ENCODE measurements at places on chromosomes 7 and 10. TPM values are rescaled to one million over a fixed set of nuclear protein-coding genes. Genes with fewer than 3 reads are reported as not detected.

KCND2 gene
- total RNA-seq, result not detected

SEMA3C gene
- 77.4 TPM for total RNA-seq

ASAH2 gene
- total RNA-seq, result 2.7 TPM

UNCX gene
- total RNA-seq, result not detected

GRCh38 chr7:121395494-121395960 lies 581 bp downstream of the FAM3C start:
- DNase-seq, result no peak
- H3K36me3 ChIP-seq, result peaks cover 4% of the 10 kb centered on the region
- peaks cover 18% of the 10 kb centered on the region for H3K4me1 ChIP-seq
- peak overlapping the region; percentile 71 for H3K27ac ChIP-seq

DNA sequence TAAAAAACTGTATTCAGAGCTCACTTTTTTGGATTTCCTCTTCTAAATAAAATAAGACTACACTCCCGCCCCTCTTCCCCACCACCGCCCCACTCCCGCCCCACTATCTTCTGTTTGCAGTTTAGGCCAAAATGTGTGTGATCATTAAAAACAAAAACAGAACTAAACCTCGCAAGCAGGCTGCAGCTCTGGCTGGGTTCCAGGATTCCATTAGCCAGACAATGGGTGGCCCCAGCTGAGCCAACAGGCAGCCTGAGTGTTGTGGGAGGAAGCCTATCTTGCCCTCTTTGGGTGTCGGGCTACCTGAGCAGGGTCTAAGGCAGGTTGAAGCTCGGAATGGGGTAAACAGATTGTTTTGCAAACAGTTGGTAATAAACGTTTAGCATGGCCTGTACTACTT lies 41.7 kb downstream of the ARL4A start:
- H3K4me1 ChIP-seq, result peaks cover 54% of the 10 kb centered on the region
- no peak overlapping the region for H3K27ac ChIP-seq
- H3K27me3 ChIP-seq, result no peaks in the 10 kb centered on the region
- no peak overlapping the region for H3K4me3 ChIP-seq
- no peak for DNase-seq

DNA sequence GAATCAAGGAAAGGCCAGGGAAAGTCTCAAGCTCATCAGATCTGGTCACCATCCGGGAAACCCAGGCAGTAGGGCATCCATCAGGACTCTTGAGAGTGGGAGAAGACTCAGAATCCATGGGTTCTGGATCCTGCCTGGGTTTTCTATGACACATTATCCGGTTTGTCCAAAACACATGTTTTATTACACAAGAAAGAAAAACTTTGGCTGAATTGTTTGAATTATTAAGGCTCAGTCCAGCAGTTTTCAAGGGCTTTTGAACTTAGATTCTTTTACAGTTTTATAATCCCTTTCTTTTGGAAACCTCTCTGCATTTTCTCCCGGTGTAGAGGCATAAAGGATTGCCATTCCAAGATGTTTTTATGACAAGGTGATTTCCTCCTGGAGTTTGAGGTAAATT lies 528.5 kb upstream of the MGMT start:
- H3K27ac ChIP-seq, result no peak overlapping the region
- no peak overlapping the region for H3K4me3 ChIP-seq
- no peaks in the 10 kb centered on the region for H3K36me3 ChIP-seq
- H3K27me3 ChIP-seq, result no peaks in the 10 kb centered on the region
- no peak for DNase-seq

GRCh38 chr10:90779548-90779947 lies 78.3 kb downstream of the HTR7 start:
- no peaks in the 10 kb centered on the region for H3K4me1 ChIP-seq
- no peak overlapping the region for H3K27ac ChIP-seq
- no peak overlapping the region for H3K4me3 ChIP-seq

GRCh38 chr10:88505680-88506215 lies 77.4 kb downstream of the RNLS start:
- peaks cover 6% of the 10 kb centered on the region for H3K27me3 ChIP-seq
- H3K36me3 ChIP-seq, result peaks cover 1% of the 10 kb centered on the region
- H3K4me3 ChIP-seq, result no peak overlapping the region
- no peaks in the 10 kb centered on the region for H3K4me1 ChIP-seq
